ENCODE measurements at places on chromosomes 1 and 21.

GRCh38 chr21:45064618-45065399, 9.6 kb upstream of the ADARB1 start:
- no peak for DNase-seq

DNA sequence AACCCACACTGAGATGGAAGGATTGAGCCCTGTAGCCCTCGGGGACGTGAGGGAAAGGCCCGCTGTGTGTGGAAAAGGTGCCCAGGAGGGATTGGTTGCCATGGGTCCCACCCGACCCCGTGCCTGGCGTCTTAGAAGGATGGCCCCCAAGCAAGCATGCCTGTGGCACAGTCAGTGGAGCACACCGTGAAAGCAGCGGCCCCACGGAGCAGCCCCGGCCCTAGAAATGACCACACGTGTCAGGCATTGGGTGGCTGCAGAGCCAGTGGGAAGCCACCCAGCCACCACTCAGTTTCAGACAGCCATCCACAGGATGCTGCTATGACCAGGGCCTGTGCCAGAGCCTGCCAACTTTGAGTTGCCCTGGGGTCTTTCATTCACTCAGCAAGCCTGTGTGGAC, 13.3 kb upstream of the EPHA8 start:
- no peak for DNase-seq

DNA sequence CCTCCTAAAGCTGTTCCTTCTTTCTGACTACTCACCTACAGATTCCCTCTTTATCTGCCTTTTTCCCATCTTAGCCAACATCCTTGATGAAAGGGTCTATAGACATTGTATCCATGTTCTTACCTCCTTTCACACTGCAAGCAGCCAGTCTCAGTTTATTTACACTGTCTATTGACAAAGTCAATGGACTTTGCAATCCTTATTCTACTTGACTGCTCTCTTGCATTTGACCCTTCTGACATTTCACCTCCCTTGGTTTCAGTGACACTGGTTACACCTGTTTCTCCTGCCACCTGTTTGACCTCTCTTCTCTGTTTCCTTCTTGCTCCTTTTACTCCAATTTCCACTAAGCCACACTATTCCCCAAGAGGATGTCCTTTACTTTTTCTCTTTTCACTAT, 224.0 kb upstream of the SNX7 start:
- DNase-seq, result peak; percentile 25

GRCh38 chr1:16503494-16503893, 10.6 kb downstream of the RNU1-1 start:
- no peak for DNase-seq

DNA sequence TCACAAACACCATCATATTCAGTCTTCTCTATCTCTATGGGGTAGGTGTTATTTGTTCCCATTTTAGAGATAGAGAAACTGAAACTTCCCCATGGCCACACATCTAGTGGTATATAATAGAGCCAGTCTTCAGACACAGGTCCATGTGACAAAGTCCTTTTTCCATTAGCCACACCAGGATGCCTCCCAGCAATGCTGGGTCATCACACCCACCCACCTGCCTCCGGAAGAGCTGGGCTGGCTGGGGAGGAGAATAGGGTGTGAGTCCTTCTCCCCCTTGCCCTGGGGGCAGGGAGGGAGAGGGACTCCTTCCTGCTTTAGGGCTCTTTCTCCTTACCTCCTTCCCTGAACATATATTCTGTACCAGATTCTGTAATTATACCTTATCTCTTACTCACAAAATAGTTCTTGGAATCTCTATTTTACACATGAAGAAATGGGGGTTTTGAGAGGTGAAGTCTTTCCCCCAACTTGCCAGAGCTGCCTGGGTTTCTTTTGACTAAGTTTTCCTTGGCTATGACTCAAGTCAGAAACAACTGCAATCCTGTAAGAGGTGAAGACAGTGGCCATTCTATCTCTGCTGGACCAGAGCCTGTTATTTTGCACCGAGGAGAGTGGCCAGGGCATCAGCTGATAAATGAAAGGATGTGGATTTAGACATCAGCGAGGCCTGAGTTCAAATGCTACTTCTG, 30.0 kb downstream of the SOX13 start:
- no peak for DNase-seq

GRCh38 chr1:59346429-59346828, 49.5 kb downstream of the FGGY start:
- DNase-seq, result no peak

DNA sequence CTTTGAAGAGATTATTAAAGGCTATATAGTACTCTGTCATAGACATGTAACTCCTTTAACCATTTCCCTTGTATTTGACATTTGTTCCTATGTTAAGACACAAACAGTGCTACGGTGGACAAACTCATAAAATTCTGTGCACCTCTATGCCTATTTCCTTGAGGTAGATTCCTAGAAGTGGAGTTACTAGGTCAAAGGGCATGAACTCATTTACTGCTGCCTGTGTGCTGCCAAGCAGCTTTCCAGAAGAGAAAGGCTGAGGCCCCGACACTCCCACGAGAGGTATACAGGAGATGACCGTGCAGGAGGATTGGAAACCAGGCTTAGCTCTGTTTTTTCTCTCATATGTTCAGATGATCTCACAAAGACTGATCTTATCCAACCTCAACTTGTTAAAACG, 34.4 kb upstream of the TENT5C start:
- DNase-seq, result no peak

DNA sequence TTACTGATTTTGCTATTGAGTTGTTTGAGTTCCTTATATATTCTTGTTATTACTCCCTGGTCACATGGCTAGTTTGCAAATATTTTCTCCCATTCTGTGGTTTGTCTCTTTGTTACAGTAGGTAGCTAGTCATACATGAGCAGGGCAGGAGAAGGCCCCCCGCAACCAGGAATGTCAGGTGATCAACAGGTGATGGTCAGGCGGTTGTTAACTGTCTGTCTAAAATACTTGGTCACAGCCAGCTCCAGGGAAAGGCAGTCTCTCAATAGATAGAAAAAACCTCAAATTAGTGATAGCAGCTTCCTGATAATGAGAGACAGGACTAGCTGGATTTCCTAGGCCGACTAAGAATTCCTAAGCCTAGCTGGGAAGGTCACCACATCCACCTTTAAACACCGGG, 217.9 kb downstream of the RHOU start:
- no peak for DNase-seq

GRCh38 chr1:228091084-228091483, 8.6 kb downstream of the ARF1 start:
- DNase-seq, result no peak

- peak; percentile 53 for DNase-seq
Measured at GRCh38 chr1:23619299-23620188, 60.2 kb upstream of the ID3 start.
